Fibroblast of skin of right biceps (primary cell): ENCODE measurements at places on chromosomes 2 and 18.
A peak's percentile ranks its signal among the peaks of the same experiment; 100 is the strongest.

DNA sequence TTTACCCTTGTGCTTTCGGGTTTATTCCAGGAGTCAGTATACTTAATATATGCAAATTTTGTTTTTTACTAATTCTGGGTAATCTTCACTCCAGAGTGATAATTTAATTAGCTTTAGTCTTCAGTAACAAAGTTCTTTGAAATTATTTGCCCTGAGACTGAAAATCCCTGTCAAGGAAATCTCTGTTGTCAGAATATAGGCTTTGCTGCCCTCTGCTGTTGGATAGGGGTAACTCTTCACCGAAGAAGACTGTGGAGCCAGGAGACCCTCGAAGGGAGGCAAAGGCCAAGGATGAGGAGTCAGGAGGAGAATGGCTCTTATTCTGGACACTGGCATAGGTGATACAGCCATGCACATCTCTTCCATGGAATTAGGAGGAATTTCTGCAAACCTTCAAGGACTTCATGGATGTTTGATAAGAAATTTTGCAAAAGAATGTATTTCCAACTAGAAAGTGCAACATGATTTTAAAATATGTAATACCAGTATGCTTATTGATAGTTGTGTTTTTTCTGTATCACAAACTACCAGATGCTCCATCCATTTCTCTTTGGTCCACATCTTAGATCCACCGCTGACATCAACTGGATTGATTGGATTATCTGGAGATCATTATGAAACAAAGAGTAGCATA is 182.3 kb downstream of the RDH14 start:
- DNase-seq, result peak; percentile 48

DNA sequence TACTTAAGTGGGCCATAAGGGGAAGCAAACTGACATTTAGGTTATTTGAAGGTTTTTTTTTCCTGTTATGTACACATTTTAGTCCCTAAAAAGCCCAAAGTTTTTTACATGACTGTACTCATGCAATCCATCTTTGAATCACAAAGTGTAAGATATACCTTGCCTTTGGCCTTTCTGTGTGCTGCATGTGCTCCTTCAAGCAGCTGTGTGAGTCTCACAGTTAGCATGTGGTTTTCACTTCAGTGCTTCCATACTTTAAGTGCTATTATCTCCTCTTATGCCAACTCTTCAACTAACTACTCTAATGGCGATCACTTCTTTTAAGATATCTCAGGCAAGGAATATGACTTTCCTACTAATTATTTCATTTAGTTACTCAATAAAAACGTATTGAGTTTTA is 597.1 kb upstream of the ACVR2A start:
- DNase-seq, result no peak

DNA sequence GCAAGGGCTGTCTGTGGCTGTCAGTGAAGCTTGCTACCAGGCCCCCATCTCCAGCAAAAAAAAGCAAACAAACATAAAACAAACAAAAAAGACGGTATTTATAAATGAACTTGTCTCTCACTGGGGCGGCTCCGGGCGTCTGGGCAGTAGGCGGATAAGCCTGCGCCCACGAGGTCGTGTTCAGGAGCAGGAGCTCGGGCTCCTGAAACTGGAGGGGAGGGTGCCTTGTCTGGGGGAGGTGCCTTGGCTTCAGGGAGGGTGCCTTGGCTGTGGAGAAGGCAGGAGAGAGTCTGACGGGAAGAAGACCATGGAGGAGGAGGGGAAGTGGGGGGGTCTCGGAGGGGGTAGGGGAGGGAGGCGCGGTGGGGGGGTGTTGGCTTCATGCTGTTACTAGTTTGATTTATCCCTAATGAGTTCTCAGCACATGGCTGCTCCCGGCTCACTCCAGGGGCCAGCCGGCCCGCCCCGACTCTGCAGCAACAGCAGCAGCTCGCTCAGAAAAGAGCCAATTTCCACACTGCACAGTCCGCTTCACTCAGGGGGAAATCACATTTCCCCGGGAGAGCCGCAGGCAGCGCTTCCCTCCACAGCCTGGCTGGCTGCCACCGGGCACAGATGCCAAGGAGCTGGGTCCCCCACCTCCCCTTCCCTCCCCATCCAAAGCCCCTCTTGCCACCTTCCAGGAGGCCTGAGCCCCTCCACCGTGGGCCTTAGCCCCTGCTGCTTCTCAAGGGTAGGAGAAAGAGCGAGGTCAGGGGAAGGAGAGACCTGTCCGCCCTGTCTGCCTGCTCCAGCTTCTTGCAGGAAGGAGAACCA is 38.7 kb downstream of the PSD4 start:
- peak; percentile 38 for DNase-seq

GRCh38 chr2:26312471-26312870 is 33.5 kb upstream of the SELENOI start:
- DNase-seq, result no peak

- DNase-seq, result no peak
These were observed 128.1 kb upstream of the NPAS2 start for GRCh38 chr2:100691846-100692245.

DNA sequence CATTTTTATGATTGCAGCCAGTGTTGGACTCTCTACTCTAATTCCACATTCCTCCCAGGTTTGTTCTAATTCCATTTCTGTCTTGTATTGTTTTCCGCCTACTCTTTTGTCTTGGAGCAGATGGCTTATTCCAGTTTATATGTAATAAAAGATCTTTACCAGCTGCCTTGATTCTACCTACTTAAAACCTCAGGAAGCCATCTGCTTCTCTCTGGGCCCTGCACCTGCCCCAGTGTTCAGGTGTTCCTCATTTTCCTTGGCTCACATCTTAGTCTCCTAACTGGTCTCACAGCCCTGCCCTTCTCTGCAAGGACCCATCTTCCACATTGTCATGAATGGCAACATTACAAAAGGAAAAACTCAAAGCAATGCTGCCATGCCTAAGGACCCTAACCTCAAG is 21.0 kb upstream of the IL37 start:
- DNase-seq, result no peak

DNA sequence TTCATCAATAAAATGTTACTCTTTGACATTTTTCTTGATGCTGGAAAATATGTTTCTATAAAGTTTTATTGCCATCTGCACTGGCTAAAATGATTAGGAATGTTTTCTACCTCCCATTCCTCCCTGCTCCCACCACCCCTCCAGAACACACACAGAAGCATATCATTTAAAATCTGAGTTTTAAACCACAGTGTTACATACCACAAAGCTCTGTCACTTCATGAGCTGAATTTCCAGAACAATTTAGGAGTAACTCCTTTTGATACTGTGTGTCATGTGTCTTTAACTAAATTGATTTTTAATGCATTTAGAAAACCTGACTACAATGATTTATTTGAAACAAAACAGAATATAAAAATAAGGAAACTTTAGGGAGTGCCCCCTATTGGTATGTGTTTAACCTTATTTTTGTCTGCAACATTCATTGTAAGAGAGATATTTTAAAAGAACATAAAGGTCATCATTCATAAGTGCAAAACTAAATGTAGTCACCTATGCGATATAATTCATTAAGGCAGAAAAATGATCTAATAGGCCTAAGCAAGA is 52.0 kb downstream of the FEZ2 start:
- peak; percentile 70 for DNase-seq

DNA sequence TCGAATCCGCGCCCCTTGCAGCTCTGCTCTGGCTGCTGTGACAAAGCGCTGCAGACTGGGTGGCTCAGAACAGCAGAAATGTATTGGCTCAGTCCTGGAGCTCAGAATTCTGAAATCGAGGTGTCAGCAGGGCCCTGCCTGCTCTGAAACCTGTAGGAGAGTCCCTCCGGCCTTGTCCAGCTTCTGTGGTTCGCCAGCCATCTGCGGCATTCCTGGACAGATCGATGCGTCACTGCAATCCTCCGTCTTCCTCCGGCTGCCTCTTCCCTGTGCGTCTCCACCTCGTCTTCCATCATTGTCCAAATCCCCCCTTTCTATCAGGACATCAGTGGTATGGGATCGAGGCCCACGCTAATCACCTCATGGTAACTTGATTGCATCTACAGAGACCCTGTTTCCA is 115.2 kb downstream of the RNF144A start:
- no peak for DNase-seq

- DNase-seq, result no peak
These were observed 30.0 kb downstream of the CTLA4 start for GRCh38 chr2:203897544-203897943.

DNA sequence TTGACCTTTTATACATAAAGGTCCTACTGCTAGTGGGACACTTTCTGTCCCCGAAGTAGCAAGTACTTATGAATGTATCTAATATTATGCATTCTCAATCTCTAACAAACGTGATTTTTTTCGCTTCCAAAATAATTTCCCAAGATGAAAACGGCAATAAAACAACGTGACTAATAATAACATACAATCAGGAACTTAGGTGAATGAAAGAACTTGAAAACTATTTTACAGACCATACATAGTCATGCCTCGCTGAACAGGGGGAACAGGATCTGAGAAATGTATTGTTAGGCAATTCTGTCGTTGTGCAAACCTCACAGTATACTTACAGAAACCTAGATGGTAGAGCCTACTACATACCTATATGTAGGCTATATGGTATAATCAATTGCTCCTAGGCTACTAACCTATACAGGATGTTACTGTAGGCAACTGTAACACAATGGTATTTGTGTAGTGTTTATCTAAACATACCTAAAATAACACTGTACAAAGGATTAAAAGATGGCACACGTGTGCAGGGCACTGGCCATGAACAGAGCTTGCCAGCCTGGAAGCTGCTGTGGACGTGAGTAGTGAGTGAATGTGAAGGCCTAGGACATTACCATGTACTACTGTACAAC is 2.5 kb downstream of the RTN4 start:
- peak; percentile 42 for DNase-seq

- no peak for DNase-seq
These were observed 19.3 kb downstream of the CCDC178 start for GRCh38 chr18:33421225-33421624.

DNA sequence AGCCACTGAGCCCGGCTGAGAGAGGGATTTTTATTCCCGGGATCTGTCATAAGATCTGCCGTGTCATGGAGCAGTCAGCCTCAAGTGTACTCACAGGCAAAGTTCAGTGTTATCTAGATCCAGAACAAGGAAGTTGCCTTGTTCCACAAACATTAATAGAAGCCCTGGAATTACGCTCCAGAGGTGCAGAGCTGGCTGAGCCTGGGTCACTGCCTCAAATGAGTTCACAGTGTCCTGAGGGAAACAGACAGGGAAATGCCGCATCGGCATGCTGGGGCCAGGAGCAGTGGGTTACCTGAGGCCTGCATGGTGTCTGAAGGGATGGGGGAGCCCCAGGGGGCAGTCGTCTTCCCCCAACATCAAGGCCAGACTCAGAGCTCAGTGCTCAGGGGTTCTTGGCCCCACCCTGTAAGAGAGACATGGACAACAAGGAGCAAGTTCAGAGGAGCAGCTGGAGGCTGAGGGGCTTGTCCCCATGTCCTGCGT is 42.7 kb upstream of the ODC1 start:
- DNase-seq, result no peak

DNA sequence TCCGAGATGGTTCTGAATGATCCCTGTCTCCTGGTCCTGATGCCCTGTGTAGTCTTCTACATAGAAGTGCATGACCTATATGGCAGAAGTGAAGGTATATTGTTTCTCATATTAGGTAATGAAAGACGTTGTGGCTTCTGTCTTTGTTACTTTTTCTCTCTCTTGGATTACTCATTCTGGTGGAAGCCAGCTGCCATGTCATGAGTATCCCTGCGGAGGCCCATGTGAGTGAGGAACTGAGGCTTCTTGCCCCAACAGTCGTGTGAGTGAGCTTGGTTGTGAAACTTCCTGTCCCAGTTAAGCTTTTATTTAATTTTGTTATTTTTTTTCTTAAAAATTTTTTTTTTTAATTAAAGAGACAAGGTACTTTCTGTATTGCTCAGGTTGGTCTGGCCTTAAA is 134.7 kb downstream of the UBR3 start:
- peak; percentile 58 for DNase-seq

- DNase-seq, result no peak
These were observed 421.6 kb downstream of the SOX11 start for GRCh38 chr2:6113786-6114185.

DNA sequence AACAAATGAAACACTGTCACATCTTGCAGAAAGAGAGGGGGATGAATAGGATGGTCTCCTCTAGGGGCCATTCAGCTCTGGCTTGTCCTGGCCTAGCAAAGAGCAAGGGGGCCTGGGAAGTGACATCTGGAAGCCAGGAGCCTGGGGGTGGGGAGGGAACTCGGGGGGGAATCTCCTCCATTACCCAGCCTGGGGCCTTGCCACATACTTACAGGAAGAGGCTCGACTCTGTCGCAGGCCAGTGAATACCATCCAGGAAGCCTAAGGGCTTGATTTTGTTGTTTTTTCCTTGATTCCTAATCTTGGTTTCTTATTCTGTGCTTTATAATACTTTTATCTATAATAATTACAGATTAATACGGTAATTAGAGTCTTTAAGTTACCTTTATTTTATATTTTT is 797.5 kb upstream of the ID2 start:
- DNase-seq, result no peak

GRCh38 chr18:59308248-59308937 is 10.1 kb downstream of the CPLX4 start:
- DNase-seq, result peak; percentile 58

- DNase-seq, result no peak
These were observed 27.4 kb upstream of the MTIF2 start for GRCh38 chr2:55296393-55296792.

DNA sequence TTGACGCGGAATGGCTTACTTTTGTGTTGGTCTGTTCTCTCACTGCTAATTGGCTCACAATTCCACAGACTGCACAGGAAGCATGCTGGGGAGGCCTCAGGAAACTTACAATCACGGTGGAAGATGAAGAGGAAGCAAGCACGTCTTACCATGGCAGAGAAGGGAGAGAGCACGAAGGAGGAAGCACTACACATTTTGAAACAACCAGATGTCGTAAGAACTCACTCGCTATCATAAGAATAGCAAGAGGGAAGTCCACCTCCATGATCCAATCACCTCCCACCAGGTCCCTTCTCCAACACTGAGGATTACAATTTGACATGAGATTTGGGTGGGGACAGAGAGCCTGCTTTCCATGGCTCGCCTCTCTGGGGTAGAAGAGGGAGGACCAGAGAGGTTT is 106.2 kb downstream of the KCNF1 start:
- no peak for DNase-seq

GRCh38 chr2:119291588-119292167 is 68.0 kb downstream of the STEAP3 start:
- no peak for DNase-seq

DNA sequence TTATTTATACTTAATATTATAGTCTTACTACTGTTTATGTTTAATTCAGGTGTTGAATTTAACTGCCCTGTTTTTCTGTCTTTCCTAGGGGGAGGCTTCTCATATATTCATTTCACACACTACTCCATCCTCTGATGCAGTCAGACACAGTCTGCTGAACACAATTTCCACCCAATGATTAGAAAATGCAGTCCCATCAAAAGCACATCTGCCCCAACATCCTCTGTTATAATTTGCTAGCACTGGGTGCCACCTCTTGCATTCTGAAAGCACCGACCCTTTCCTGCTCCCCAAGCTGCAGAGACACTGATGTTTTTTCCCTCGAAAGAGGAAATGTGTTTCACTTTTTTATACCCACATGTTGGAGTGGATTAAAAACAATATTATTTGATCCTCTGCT is 474.7 kb downstream of the PID1 start:
- DNase-seq, result no peak
